T-helper 1 cell treated with Interleukin-12 subunit alpha and Interleukin-12 subunit beta and Interleukin-4 antibody, amounts not matched to agents 30 ng/mL and 1 ng/mL, for 36 hours (primary cell): ENCODE measurements at places on chromosomes 5 and 9. TPM values are rescaled to one million over a fixed set of nuclear protein-coding genes. Genes with fewer than 3 reads are reported as not detected.

Gene NUTM2G
- not detected in 2 replicates for total RNA-seq

Gene TTC39B
- 31.1 and 32.1 TPM in 2 replicates for total RNA-seq

Gene SPINK14
- total RNA-seq = not detected in 2 replicates

Gene UNC13B
- 0.20 and 0.47 TPM in 2 replicates for total RNA-seq

Gene POU4F3
- total RNA-seq = 0.15 TPM in 1 of 2 replicates, not detected in the other
